ENCODE measurements at places on chromosomes 13 and 19. TPM values are rescaled to one million over a fixed set of nuclear protein-coding genes. Genes with fewer than 3 reads are reported as not detected.

Gene CACNG8
- 0.29 TPM for total RNA-seq

Gene NTN5
- total RNA-seq = 0.27 TPM

Gene MBD3L3
- total RNA-seq = not detected

Gene KLHL1
- not detected for total RNA-seq

Gene SYCN
- not detected for total RNA-seq

Gene RFX1
- 11.0 TPM for total RNA-seq

Gene CD70
- not detected for total RNA-seq

Gene SLC27A1
- 33.4 TPM for total RNA-seq

Gene CDC16
- 38.9 TPM for total RNA-seq

Gene ADGRE3
- 0.27 TPM for total RNA-seq

Gene ZNF761
- 4.9 TPM for total RNA-seq

Gene CEACAM6
- total RNA-seq = 0.08 TPM

Gene C19orf38
- 1.2 TPM for total RNA-seq

Gene PRR12
- total RNA-seq = 15.9 TPM

Gene FLT3LG
- 4.9 TPM for total RNA-seq

Gene FUT2
- not detected for total RNA-seq

Gene KLK1
- total RNA-seq = not detected

Gene LACC1
- 7.5 TPM for total RNA-seq

Gene FAM216B
- total RNA-seq = 47.3 TPM

Gene RGL3
- total RNA-seq = 11.3 TPM

Gene TNNT1
- total RNA-seq = 13.7 TPM

Gene EID2B
- 2.3 TPM for total RNA-seq

Gene CGB2
- total RNA-seq = not detected

Measured in left cardiac atrium (tissue), 4 donors.